Stimulated activated CD8-positive, alpha-beta memory T cell treated with anti-CD3 and anti-CD28 coated beads, Interleukin-15, amount 100 ng/mL, for 1 hour (primary cell): ENCODE measurements at places on chromosomes 11 and 22.

GRCh38 chr11:3108183-3108721 is 51.0 kb upstream of the CARS1 start:
- DNase-seq, result no peak

- DNase-seq, result no peak
These were observed 143.9 kb upstream of the MPPED2 start for GRCh38 chr11:30730011-30730410.

DNA sequence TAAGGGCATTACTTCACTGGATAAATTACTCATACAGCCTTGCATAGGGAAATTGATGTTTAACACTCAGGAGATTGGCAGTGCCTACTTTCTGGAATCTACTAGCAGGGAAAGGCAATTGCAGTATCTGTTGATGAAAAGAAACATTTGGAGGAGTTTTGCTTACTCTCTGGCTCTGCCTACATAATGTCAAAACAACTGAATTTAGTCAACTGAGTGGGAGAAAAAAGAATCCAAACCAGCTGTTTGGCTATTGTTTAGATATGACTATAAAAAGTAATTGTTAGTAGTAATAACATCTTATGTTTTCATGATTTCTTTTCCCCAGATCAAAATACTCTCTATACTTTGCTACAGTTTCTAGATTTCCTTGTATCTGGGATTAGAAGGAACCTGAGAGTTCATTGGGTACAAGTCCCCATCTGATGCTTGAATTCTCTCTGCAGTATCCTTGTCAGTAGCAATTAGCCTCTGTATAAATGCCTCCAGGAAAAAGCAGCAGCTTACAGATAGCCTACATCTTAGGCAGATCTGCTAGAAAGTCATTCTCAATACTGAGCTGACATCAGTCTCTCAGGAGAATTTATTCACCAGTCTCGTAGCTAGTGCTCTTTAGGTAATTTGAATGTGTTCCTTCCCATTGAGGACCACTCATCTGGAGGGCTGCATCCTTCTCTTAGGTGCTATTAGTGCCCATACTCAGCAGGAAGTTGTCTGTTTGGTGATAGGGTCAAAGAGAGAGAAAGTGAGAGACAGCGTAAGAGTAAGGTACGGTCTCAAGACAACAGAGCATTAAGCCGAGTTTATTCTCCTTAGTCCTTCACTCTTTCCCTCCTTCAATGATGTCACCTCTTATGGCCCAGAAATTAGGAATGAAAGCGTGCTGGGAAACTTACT is 185.9 kb upstream of the CCDC90B start:
- no peak for DNase-seq

- no peak for DNase-seq
These were observed 192.9 kb upstream of the SEZ6L start for GRCh38 chr22:25976356-25976755.

GRCh38 chr11:4381901-4382300 is 11.6 kb downstream of the TRIM21 start:
- no peak for DNase-seq

- DNase-seq, result no peak
These were observed 6.1 kb upstream of the APOL3 start for GRCh38 chr22:36166518-36167220.

DNA sequence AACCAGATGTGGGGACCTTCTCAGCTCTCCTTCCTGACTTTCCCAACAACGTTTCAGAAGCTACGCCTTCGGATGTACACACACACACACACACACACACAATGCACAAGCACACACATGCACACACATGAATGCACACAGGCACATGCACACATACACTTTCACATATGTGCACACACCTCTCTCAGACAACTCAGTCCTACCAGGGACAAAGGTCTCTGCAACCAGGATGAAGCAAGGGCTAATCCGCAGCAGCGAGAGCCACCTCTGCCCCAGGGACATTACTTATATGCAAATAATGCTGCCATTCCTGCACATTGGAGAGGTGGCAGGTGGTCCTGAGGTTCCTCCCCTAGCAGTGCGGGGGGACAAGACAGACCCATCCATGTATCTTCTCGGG is 27.4 kb upstream of the LINC01488 start:
- no peak for DNase-seq

- DNase-seq, result no peak
These were observed 7.7 kb upstream of the NCR3LG1 start for GRCh38 chr11:17343907-17344306.

- peak; percentile 13 for DNase-seq
These were observed 26.9 kb downstream of the POLR3H start for GRCh38 chr22:41517172-41518047.

DNA sequence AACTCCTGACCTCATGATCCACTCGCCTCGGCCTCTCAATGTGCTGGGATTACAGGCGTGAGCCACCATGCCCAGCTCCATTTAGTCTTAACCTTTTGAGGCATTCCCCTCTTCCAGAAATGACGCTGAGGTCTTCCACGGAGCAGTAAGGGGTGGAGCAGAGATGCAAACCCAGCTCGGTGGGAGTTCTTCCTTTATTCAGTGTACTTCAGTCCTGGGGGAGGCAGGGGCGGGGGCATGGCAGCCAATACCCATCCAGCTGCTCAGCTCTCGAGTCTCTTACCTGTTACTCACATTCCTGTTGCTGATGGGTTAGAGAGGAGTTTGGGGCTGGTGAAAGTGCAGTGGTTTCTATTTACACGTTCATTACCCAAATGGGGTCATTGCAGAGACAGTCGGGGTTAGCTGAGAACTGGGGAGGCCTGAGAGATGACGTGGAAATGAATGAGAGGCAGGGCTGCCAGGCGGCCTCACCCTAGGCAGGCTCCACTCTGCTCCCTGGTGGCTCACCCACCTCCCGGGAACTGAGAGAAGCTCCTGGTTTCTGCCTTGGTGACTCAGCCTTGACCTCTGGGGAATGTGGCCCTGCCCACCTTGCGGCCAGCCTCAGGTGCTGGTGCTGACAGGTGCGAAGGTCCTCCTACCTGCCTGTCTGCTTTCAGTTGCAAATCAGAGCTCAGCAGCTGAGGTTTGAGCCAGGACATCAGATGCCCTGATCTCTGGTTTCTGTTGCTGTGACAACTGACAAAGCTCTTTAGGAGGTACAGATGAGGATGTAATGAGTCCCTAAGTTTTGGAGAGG is 13.4 kb upstream of the ST14 start:
- no peak for DNase-seq

GRCh38 chr11:131331546-131331945 is 38.9 kb upstream of the NTM start:
- no peak for DNase-seq

DNA sequence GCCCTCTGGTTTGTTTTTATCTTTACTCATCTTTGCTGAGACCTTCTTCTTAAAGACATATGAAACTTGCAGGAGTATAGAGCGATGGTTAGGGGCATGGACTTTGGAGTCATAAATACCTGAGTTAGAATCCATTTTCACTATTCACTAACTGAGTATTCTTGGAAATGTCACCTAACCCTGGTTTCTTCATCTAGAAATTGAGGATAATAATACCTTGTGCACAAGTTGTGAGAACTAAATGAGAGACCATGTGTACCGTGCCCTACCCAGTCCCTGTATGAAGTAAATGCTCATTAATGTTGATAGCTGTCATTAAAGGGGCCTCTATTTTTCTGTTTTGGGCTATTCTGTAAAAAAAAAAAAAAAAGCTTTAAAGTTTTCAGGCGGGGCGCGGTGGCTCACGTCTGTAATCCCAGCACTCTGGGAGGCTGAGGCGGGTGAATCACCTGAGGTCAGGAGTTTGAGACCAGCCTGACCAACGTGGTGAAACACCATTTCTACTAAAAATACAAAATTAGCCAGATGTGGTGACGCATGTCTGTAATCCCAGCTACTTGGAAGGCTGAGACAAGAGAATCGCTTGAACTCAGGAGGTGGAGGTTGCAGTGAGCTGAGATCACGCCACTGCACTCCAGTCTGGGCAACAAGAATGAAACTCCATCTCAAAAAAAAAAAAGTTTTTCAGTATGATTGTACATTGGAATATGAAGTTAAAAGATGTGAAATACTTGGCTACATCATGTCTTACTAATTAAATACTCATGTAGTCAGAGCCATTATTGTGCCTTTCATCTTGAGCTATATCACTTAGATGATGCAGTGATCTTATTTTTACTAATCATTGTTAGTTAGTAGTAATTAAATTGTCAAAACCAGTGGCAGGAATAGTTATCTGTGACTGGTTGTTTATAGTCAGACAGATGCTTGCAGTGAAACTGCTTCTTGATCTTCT is 95.0 kb downstream of the AMOTL1 start:
- no peak for DNase-seq

DNA sequence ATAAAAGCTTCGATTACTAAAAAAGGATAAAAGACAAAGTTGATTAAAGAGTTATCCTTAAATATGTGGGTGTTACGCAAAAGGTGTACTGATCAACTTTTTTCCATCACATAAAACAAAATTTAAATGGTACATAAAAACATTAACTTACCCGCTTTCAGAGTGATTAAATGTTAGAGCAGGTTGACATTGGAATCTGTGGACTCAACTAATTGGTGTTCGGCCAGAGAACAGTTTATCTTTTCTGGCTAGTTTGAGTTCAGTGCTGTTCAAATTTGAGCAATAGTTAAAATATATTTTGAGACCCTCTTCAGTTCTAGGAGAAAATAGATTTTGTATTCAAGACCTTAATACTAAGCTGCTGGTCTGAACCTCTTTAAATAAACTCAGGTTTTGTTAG is 56.1 kb downstream of the ATM start:
- DNase-seq, result no peak

- no peak for DNase-seq
These were observed 10.3 kb downstream of the SYT13 start for GRCh38 chr11:45275828-45276227.

- DNase-seq, result no peak
These were observed 115.8 kb upstream of the PITPNB start for GRCh38 chr22:28034760-28035401.

- DNase-seq, result no peak
These were observed 36.7 kb downstream of the SPATA19 start for GRCh38 chr11:133808393-133809140.

DNA sequence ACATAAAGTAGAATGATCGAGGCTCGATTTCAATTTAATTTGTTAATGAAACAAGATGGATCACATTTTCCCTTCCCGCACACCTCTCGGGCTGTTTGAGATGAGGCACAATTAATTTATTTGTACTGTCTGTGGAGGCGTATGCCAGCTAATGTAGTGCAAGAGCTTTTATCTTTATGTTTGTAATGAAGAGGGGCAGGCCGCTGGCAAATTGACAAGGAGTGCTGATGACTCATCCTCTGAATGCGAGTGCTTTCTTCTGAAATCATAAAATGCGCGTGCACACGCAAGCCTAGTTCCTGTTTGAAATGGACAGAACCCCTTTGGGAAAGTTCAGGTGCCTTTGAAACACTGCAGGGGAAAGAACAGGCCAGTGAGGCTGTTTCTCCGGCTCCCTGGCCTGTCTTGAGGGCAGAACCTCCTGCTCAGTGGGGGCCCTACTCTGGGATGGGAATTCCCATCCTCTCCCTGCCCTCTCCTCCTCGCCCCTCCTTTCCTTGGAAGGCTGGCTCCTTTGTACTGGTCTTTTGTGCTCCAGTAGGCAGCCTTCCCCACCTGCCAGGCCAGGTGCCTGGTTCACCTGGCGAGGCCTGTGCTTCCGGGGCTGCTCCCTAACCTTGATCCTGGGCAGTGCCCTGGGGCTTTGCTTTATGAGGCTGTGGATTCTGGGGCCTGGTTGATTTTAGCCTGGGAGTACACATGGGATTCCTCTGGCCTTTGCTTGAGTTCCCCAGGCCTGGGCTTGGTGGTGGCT is 50.3 kb downstream of the TEAD1 start:
- DNase-seq, result no peak

DNA sequence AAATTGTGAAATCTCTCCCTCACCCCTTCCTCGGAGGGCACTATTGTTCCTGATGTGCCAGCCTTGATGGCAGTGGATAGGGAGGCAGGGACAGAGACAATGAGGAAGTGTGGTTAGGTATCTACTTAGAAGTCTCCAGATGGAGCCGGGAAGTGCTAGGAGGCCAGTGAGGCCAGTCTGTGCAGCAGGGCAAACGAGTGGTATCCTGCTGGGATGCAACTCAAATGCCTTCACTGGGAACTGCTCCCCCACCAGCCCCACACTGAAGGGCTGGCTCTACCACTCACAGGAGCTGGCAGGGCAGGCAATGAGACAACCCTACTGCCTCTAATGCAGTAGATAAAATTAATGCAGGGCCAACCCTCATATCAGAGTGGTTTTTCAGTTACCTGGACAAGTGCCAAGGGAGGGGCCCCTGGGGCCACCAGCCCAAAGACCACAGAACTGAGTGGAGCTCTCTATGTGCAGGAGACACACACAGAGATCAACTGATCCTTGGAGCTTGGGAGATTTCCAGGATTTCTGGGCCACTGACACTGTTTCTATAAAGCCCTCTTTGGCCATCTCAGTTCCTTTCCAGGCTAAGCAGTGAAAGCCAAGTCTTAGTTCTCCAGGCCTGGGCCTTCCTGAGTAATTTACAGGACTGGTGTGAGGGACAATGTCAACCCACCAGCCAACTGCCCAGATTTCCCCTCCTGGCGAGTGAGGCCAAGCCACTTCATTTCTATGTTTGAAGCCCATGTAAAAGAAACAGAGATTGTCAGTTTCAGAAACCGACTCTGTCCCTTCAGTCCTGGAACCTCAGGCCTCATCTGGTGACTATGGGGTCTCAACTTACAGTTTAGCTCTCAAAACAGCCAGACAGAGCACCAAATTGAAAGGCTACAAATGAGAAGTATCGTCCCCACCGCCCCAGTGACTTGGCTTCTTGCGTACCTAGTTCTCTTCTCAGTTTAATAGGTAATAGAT is 4.1 kb downstream of the MIF start:
- no peak for DNase-seq

GRCh38 chr11:64935359-64936081 is at the start of gene GPHA2:
Gene GPHA2, minus strand, starts transcription at chr11:64935893. Its CDS starts 433 bp downstream, at chr11:64935460.
- no peak for DNase-seq

DNA sequence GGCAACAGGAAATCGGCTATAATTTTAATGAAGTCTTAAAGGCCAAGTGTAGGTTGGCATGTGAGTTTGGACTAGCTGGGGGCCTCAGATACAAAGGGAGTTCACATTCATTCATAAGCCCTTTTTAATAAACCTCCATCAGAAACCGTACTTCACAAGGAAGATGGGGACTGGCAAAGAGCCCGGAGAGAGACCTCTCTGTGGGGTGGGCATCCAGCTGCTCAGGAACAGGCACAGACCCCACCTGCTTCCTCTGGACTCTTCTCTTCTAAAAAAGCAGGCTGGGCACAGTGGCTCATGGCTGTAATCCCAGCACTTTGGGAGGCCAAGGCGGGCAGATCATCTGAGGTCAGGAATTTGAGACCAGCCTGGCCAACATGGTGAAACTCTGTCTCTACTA is 3.9 kb upstream of the ARFGAP3 start:
- DNase-seq, result no peak

DNA sequence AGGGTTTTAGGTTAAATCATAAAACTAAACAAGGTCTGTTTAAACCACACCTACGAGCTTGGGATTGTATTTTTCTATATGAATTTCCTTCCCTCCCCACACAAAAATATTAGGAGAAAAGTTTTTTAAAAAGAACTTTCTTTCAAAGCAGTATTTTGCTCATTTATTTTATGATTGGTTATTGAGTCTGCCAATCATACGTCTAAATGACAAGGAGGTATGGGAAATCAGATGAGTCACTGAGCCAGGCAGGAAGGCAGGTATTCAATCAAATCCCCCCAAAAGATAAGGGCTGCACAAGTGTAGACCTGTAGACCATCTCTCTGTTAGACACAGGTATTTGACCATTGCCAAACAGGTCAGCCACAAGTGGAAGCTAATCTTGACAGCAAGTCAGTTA is 440.1 kb upstream of the CCDC90B start:
- DNase-seq, result no peak
